Cardiac septum (tissue), 1 donor: ENCODE measurements at places on chromosomes 7 and 10. TPM values are rescaled to one million over a fixed set of nuclear protein-coding genes. Genes with fewer than 3 reads are reported as not detected.

Gene SPRN
- not detected for total RNA-seq

Gene HECW1
- not detected for total RNA-seq

Gene NRCAM
- 0.57 TPM for total RNA-seq

Gene GPR141
- 0.40 TPM for total RNA-seq

Gene ADK
- 28.0 TPM for total RNA-seq

Gene RASSF4
- 47.5 TPM for total RNA-seq

Gene PSD
- total RNA-seq, result 1.7 TPM

Gene MACROH2A2
- total RNA-seq, result 15.3 TPM

Gene MOGAT3
- total RNA-seq, result not detected

Gene EXOSC1
- 15.8 TPM for total RNA-seq

Gene A1CF
- not detected for total RNA-seq

Gene TUBAL3
- total RNA-seq, result 0.40 TPM

Gene CTBP2
- total RNA-seq, result 35.9 TPM

Gene ELN
- 41.2 TPM for total RNA-seq

Gene PCLO
- 3.2 TPM for total RNA-seq

Gene OR9A2
- not detected for total RNA-seq

Gene PPP1R9A
- 42.8 TPM for total RNA-seq

Gene MARCHF5
- total RNA-seq, result 32.1 TPM

Gene ATP5F1C
- total RNA-seq, result 570 TPM

Gene YWHAG
- 183 TPM for total RNA-seq

Gene PGAM2
- total RNA-seq, result 322 TPM

Gene SLC13A1
- total RNA-seq, result not detected

Gene MAT1A
- total RNA-seq, result 0.11 TPM

Gene HOXA10
- total RNA-seq, result not detected

Gene LRRD1
- 0.43 TPM for total RNA-seq

Gene MCM10
- total RNA-seq, result 0.22 TPM

Gene POU6F2
- 0.19 TPM for total RNA-seq

Gene FKBP6
- total RNA-seq, result not detected

Gene CDC14C
- total RNA-seq, result not detected

Gene SEMA3A
- 1.00 TPM for total RNA-seq

Gene MYH16
- not detected for total RNA-seq
